Vagina (tissue), 2 donors: ENCODE measurements at places on chromosomes 4 and X. TPM values are rescaled to one million over a fixed set of nuclear protein-coding genes. Genes with fewer than 3 reads are reported as not detected.

DNA sequence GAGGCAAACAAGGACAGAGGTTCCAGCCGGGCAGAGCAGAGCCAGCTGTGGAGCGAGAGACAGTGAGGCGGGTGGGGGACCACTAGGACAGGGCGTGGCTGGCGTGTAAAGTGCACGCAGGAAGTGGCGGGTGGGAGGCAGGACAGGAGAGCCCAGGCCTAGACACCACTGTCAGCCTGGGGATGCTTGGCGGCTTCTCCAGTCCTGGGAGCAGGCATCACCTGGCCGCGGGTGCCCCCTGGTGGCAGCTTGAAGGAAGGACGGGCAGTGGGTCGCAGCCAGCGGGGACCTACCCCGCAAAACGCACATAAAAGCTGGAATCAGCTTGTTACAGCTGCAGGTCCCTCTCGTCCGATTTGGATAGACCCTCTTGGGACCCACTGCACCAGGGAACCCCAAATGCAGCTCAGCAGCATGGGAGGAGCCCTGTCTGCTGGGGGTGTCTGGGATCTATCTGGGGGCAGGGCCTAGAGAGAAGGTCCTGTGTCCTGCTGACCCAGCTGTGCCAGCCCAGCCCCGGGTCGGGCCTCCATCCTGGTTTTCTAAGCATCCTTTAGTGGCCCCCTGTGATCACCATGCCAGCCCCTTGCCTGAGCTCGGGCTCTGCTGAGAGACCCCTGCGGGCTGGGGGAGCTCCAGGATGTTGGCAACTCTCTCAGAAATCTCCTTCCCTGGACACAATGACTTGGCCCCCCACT is 57.7 kb downstream of the WFS1 start:
- no peak for DNase-seq

POLN gene
- 3.9 TPM for total RNA-seq

PKD2 gene
- total RNA-seq = 33.1 TPM

DNA sequence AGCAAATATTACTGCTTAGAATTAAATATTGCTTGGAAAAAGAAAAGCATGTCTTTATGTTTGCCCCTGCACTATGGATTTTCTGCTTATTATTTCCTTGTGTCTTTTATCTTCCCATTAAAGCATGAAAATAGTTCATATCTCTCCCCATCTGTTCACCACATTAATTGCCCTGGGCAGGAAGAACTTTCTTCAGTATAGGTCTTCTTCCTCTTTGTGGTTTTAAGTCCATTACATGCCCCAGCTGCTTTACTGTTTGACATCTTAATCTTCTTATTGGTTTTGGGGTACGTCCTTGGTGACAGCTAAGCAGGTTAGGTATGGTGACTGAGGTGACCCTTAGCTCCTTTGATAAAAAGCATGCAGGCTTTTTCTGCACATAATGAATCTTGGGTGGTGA is 157.3 kb downstream of the AASDH start:
- no peak for DNase-seq

GRCh38 chrX:123340696-123341095 is 156.6 kb downstream of the GRIA3 start:
- no peak for DNase-seq

PORCN gene
- total RNA-seq = 15.7 TPM

GRCh38 chr4:94304365-94304971 is 38.2 kb downstream of the HPGDS start:
- no peak for DNase-seq

CLDN22 gene
- total RNA-seq = not detected

RHOXF2B gene
- total RNA-seq = not detected

- no peak for DNase-seq
These were observed 15.4 kb downstream of the IQSEC2 start for GRCh38 chrX:53265771-53266574.
